ENCODE measurements at places on chromosomes 6 and 20. TPM values are rescaled to one million over a fixed set of nuclear protein-coding genes. Genes with fewer than 3 reads are reported as not detected.
A peak's percentile ranks its signal among the peaks of the same experiment; 100 is the strongest.

C6orf58 gene
- polyA plus RNA-seq = not detected

RTEL1 gene
- 9.4 TPM for polyA plus RNA-seq

MED20 gene
- 22.9 TPM for polyA plus RNA-seq

TGM3 gene
- polyA plus RNA-seq = 0.84 TPM

CALHM5 gene
- polyA plus RNA-seq = 1.0 TPM

MYBL2 gene
- polyA plus RNA-seq = 0.57 TPM

ELOVL2 gene
- 0.34 TPM for polyA plus RNA-seq

- DNase-seq = no peak
- no peak overlapping the region for H3K27ac ChIP-seq
- no peaks in the 10 kb centered on the region for H3K36me3 ChIP-seq
These were observed 157.4 kb downstream of the HACE1 start for GRCh38 chr6:104702126-104702841.

GRCh38 chr6:158762787-158763433, 56.3 kb downstream of the EZR start:
- H3K27ac ChIP-seq = peak overlapping the region; percentile 74
- no peak overlapping the region for H3K4me3 ChIP-seq
- no peaks in the 10 kb centered on the region for H3K36me3 ChIP-seq
- H3K27me3 ChIP-seq = no peaks in the 10 kb centered on the region

GRCh38 chr20:10654630-10655029, 19.2 kb downstream of the JAG1 start:
- no peaks in the 10 kb centered on the region for H3K4me1 ChIP-seq
- H3K27me3 ChIP-seq = no peaks in the 10 kb centered on the region
- no peak overlapping the region for H3K4me3 ChIP-seq
- no peak for DNase-seq
